NCI-H2081 (cell line): ENCODE measurements at places on chromosomes 4 and X.
A peak's percentile ranks its signal among the peaks of the same experiment; 100 is the strongest.

DNA sequence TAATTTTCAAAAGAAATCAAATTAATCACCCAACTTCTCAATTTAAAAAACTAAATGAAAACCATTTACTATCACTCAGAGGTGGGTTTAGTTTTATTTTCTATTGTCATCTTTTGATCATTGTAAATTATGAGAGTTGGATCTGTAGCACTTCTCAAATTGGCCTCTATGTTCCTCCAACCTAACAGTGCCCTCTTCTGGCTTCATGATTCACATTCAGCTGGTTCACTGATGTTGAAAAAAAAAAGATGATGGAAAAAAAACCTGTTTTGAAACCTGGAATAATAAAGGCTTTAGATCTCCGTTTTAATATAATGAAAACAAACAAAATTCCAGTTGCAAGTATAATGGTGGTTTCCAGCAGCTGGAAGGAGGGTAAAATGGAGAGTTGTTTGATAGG, 2.4 kb upstream of the NBDY start:
- peak; percentile 56 for DNase-seq

DNA sequence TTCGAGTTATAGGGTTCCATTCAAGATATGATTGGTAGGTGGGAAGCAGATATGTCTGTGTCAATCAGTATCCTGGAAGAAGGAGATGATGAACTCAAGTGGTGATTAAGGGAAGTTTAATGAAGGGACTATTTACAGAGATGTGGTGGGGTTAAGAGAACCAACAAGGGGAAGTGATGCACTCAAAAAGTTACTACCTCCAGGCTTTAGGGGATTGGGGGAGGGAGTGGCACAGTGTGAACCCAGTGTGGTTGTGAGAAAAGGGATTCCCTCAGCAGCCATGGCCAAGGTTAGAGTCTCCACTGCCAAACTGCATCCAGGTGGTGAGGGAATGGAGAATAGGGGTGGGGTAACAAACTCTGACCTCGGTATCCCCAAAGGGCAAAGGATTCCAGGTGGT, 27.9 kb downstream of the PKD2 start:
- no peak for DNase-seq

- DNase-seq = no peak
Measured at GRCh38 chr4:18314731-18315130, 293.2 kb upstream of the LCORL start.

DNA sequence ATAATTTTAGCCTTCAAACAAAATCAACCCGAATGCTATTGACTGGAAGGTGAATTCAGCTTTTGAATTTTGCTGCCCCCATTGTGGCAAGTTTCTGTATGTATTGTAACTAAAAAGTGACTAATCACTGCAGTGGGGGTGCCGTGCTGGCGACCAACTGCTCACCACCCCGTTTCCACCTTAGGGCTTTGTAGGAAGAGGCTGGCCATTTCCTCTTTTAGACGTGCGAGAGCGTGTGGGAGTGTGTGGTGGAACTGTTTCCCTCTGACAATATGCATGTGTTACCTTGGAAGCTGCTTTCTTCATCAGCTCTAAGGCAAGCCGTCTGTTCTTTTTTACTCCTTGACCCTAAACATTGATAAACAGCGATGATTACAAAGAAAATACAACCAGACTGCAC, 78.8 kb downstream of the SEL1L3 start:
- DNase-seq = no peak

DNA sequence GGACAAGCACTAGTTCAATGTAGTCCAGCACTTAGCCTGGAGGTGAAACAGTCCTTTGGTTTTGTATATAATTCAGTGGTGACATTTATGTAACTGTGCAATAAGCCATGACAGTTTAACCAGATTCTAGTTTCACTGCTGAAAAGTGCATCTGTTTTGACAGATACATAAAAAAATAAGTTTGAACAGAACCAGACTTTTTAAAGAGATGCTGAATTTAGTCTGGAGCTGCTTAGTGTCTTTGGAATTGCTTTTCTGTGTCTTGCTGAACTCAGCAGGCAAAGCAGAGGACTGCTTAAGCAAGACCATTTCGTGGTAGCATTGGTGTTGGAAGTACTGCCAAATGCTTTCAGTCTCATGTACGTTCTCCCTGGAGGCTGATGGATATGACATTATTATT, 393.5 kb downstream of the MAPK10 start:
- no peak for DNase-seq

DNA sequence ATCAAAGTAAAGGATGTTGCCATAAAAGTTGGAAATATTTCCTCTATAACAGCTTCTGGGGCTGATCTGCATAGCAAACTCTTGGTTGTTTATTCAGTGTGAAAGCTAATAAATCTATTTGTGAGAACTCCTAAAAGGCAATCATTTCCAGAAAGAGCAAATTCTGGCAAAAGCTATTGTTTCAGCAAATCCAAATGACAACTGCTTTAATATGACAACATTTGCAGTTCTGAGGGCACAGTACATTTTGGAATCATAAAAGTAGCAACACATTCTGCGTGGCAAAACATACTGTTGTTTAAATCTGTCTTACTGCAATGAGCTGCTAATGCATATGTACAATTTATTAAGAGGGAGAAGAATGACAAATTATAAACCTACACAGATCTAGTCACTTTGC, 818.1 kb downstream of the FSTL5 start:
- no peak for DNase-seq

GRCh38 chr4:87152310-87153041, 67.9 kb downstream of the KLHL8 start:
- no peak for DNase-seq

GRCh38 chrX:12986886-12987285, 12.0 kb downstream of the TMSB4X start:
- no peak for DNase-seq

GRCh38 chrX:118392716-118393115, 46.8 kb downstream of the WDR44 start:
- no peak for DNase-seq

DNA sequence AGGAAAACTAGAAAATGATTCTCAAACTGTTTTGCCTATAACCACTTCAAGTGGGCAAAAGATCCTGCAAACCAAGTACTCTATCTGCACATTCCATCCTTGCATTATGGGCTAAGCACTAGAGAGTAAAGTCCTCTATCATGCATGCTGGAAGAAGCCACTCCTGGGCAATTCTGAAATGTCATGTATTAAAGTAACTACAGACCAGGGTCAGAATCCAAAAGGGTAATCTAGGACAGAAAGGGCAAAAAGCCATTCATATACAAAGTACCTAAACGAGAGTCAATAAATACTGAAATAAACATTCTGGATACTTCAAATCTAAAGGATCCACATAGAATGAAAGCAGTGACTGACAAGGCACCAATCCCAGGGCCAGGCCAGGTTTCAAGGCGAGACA, 1.0 kb downstream of the SNX12 start:
- no peak for DNase-seq

- no peak for DNase-seq
Measured at GRCh38 chr4:86971355-86971683, 36.5 kb downstream of the AFF1 start.

DNA sequence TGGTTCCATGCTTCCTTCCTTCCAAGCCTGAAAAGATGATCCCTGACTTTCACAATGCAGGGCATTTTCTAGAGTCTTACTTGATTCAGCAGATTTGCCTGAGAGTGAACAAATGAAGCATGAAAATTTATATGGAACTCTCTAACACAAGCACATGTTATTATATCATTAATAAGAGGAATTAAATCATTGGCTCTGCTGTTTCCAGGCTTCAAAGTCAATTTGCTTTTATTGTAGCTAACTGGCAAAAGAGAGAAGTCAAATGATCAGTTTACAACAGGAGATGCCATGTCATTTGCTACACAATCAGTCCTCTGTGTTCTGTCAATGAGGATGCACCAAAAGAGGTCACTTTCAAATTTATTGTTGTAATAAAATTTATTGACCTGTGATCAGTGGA, 101.5 kb upstream of the UGT8 start:
- DNase-seq = no peak

- DNase-seq = no peak
Measured at GRCh38 chr4:86921608-86922252, 13.1 kb upstream of the AFF1 start.

DNA sequence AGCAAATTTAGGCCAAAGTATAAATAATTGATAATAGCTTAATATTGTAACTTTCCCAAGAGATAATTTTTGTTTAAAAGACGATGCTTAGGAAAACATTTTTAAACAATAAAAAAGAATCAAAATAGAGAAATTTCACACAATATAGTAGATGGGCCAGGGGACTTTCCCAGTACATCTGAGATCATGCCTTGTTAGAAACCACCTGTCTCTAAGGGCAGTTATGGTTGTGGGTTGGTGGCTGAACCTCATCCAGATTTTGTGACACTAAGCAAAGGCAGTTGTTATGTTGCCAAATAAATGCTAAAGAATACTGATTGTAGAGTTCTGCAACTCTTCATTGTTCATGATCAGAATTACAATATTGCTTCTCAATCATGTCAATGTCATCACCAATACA, 270.6 kb downstream of the BANK1 start:
- no peak for DNase-seq

GRCh38 chr4:93466446-93466845, 362.1 kb upstream of the ATOH1 start:
- no peak for DNase-seq

DNA sequence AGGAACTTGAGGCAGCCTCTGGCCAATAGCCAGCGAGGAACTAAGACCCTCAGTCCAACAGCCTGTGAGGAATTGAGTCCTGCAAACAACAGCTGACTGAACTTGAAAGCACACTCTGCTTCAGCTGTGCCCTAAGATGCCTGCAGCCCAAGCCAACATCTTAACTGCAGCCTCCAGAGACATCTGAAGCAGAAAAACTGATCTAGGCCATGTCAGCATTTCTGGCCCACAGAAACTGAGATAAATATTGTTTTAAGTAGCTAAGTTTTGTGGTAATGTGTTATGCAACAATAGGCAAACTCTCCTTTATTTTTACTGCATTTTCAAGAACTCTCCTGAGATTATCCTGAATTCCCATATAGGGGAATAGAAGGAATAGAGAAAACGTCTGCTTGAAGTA, 24.4 kb upstream of the PIGA start:
- no peak for DNase-seq

- no peak for DNase-seq
Measured at GRCh38 chr4:134421734-134422133, 220.1 kb upstream of the PABPC4L start.

DNA sequence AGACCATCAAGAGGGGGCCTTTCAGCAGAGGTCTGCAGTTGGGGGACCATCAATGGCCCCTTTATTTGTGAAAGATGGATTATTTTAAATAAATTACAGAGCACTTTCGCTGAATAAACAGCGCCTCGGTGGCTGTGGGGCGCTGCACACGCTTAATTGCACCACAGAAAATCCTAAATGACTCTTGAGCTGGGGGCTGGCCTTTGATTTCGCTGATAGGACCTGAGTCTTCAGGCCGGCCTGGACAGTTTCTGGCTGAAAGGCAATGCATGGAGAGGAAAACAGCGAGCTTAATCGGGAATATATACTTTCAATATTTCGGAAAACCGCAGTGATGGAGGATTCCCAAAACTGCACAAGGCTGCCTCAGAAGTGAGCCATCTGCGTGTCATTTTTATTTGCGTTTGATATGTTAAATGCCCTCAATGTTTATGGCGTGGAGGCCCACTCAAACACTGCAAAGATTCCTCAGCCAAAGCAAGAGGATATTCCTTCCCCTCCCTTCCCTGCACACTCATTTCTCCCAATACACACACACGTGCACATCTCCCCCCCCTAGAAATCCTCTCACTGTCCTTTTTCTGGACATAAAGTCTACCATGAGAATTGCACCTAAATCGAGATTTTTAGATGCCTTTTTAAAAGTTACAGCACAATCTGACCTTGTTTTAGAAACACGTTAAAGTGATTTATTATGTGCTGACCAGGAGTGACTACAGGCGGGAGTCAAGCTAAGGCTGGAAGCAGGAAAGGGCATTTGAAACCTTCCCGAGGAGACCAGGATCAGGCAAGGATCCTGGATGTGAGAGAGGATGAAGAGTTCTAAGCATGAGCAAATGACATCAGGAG, 340.7 kb downstream of the RAB28 start:
- no peak for DNase-seq

DNA sequence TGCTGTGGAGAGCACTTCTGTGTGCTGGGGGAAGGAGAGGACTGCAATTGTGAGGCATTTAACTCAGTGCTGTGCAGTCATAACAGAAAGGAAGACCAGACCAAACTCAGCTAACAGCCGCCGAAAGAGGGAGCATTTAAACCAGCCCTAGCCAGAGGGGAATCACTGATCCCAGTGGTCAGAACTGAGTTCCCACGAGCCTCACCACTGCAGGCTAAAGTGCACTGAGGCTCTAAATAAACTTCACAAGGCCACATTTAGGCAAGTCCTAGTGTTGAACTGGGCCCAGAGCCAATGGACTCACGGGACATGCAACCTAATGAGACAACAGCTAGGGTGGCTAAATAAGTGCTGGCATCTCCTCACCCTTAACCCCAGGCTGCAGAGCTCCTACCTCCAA, 20.4 kb downstream of the IQCM start:
- no peak for DNase-seq

DNA sequence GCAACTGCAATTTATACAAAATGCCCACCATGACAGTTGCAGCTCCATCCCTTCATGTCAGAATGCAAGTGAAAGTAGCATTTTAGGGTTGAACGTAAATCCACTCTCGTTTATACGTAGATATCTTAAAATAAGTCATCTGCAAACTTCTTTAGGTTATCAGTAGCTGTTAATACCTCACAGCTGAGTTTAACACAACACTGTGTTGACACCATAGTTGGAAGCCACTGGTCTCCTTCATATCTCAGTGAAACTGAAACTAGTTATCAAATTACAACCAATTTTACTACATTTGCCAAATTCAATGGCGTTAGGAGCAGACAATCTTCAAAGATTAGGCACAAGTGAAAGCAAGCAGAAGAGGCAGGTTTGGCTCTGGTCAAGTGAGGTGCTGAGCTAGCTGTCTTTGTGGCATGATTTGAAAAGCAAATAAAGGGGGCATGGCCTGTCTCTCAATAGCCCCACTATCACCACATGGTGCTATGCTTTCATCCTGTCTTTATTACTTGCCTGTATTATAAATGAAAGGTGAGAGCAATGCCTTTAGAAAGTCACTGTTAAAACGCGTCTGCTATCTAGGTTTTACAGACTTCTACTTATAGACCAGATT, 12.3 kb downstream of the PPP3CA start:
- no peak for DNase-seq

DNA sequence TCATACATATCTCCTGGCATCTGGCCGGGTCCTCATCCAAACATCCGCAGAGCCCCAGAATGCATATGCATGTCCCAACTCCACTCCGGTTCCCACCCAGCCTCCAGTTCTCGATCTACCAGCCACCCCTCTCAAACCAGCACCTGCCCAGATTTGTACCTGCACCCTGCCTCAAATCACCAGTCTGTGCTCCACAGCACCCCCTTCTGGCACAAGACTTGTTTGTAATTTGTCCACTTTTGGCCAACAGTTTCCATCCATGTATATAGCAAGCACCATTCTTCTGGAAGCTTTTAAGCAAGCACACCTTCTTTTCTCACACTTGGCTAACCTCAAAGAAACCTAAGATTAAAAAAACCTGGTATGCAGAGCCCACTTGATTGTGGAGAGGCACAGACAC, 644.1 kb downstream of the MID1IP1 start:
- peak; percentile 39 for DNase-seq
